ENCODE measurements at places on chromosomes 11 and 22. TPM values are rescaled to one million over a fixed set of nuclear protein-coding genes. Genes with fewer than 3 reads are reported as not detected.

DNA sequence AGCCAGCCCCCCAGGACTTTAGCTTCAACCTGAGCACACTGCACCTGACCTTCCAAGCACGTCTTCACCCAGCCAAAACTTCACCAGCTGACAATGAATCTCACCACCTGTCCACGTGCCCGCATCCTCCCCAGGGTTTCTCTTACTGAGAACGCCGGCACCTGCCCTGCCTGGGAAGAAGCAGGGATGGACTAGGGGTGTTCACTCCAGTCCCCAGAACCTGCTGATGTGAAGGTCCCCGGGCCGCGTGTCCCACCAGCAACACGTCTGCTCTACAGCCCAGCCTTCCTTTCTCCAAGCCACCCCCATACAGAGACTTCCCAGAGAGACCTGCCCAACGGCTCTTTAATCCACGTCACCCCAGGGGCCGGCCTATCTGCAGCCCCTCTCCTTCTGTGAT, 12.8 kb downstream of the CPT1A start:
- DNase-seq, result no peak

GRCh38 chr11:16412525-16413172, 56.3 kb upstream of the SOX6 start:
- no peak for DNase-seq

DNA sequence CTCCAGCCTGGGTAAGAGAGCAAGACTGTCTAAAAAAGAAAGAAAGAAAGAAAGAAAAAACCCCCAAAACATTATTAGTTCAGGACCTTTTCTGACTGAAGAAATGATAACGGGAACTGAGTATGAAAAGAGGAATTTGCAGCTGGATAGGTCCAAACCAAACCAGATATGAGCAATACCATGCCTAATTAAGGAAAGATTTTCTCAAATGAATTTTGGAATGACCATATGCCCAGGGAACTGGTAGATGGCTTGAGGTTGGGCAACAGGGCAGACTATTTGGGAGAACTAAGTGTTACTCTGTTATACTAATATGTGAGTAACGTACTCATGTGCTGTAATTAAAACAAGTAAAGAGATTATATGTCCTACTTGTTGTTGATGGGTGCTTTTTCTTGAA, 186.1 kb downstream of the TMEM135 start:
- no peak for DNase-seq

DNA sequence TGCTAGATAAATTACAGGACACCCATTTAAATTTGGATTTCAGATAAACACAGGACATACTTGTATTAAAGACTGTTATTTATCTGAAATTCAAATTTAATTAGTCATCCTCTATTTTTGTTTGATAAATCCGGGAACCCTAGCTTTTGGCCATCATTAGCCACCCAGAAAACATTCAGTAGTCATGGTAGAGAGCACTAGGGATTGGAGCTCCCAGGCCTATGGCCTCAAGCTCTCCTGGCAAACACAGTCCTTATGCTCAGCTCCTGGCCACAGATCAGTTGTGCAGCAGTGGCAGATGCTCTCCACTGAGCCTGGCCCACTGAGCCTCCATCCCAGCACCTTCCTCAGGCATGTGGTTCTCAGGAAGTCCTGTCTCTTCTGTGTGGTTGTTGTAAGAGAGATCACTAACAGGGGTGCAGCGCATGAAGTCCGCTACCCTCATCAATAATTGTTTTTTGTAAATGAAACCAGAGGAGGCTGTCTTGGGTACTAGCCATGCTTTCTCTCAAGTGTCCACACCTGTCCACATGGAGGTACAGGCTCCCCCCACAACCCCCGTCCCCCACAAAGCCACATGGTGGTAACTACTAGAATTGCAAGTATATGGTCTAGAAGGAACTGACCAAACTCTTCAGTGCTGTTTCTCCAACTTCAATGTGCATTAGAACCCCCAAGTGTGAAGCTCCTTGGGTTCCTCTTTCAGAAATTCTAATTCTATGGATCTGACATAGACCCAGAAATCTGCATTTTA, 1.1 kb upstream of the IRAG1 start:
- DNase-seq, result no peak

GRCh38 chr11:126214441-126214840, 2.9 kb downstream of the FAM118B start:
- no peak for DNase-seq

GRCh38 chr22:35266277-35266676, 9.0 kb downstream of the HMGXB4 start:
- DNase-seq, result no peak

GRCh38 chr22:23856721-23857605, 712 bp upstream of the SLC2A11 start:
- peak; percentile 70 for DNase-seq

- DNase-seq, result no peak
Measured at GRCh38 chr11:72203163-72203562, 11.2 kb downstream of the FOLR1 start.

DNA sequence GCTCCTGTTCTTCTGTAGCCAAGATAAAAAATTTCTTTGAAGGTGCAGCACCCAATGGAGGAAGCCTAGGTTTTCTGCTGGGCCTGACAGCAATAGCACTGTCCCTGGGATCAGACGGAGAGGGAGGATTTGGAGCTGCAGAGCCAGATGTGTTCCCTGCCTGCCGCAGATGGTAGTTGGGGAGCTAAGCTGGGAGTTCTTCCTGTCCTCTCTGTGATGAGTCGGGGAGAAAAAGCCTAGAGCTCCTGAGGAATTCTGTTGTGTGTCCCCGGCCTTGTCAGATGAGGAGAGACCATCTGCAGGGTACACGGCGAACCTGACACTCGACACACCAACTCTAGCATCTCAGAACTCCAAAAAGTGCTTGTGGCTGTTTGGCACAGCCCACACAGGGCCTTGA, 103.8 kb upstream of the CRYBB3 start:
- DNase-seq, result no peak

DNA sequence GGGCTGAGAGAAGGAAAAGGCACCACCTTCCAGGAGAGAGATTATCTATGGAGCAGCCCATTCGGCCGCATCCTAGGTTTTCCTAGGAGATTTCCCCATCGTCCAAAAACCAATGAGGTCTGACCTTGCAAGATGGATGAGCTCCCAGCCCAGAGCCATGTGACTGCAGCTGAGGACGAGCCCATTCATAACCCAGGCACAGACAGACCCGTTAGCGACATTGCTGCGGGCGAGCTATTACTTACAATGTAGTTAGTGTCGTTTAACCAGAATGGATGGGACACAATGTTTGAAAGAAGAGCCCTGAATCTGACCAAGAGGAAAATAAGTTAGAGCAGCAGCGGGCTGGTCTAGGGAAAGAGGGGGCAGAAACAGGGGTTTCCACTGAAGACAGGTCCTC, 395.9 kb upstream of the CADM1 start:
- no peak for DNase-seq

DNA sequence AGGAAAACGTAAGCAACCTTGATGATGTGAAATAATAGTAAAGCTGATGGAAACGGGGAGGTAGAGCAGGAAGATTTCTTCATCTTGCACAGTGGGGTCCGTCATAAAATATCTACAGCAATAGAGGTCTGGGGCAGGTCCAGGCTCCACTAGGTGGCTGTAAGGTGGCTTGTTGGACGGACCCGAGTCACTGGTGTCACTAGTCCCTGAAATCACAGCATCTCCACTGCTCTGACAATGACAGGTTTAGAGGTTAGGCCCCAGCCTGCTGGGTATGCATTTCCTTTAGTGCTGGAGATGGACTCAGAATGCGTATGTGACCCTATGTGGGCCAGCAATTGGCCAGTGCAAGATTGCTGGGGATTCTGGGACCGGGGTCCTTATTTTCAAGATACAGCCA, 25.2 kb upstream of the CLDN5 start:
- no peak for DNase-seq

DNA sequence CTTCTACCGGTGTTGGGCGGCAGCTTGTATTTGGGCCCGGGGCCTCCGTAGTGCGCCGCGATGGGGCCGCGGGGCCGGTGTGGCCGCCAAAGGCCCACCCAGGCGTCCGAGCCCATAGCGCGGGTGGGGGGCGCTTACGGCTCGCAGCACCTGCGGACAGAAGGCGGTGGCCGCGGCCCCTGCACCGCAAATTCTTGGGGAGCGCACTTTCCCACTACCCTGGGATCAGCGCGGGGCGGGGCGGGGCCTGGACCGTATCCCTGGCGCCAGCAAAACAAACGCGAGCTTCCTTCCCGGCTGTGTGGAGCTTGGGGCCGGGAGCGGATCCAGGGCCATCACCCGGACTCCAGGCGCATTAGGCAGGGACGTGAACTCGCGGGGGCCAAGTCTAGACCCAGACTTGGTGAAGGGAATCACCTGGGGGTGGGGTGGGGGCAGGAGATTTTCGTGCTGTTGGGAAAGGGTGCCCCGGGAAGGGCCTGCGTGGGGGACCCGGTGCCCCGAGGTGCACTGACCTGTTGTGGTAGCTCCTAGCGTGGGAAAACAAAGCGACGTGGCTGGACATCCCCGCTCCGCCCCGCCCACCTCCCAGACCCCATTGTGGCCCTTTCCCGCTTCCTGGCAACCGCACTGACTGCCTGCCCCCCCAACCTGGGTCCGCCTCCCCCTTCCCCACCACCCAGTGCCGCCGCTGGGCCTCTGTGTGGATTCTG, 2.3 kb upstream of the TYMP start:
- no peak for DNase-seq

DNA sequence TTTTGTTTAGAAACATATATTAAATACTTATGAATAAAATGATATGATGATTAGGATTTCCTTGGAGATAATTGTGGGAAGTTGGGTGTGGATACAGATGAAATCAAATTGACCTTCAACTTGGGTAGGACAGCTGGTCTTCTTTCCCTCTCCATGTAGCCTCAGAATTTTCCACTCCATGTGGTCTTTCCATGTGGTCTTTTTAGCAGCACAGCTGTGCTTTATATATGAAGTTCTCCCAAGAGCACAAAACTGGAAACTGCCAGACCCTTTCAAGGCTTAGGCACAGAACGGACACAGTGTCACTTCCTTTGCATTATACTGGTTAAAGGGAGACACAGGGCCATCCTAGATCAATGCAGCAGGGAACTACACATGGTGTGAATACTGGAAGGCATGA, 28.6 kb downstream of the FAM76B start:
- DNase-seq, result no peak

DNA sequence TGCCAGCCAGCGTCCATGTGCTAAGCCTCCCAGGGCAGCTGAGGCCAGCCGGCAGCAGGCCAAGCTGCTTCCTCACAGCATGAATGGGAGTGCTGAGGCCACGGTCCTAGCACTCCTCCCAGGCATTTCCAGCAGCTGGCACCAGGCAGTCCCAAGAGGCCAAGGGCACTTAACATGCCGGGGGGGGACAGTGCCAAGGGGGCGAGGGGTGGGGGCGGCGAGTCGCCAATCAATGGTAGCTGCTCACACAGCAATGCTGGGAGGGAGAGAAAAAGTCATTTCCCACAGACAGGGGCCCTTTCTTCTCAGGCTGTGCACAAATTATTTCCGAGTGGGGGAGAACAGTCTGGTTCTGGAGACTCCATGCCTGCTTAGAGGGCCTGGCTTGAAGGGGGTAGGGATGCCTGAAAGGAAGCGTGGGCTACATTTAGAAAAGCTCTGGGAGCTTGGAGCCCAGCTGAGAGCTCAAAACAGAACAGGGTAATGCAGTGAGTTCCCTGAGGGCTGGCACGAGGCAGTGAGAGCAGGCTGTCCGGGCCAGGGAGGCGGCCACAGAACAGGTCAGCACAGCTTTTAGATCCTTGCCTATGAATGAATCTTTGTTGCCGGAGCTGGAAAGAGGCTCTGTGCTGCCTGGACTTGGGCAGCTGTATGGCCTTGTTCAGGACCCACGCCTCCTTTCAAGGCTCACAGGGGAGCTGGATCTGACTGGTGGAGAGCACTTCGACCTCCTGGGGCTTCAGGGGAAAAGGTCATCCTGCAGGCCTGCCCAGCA, 14.4 kb upstream of the TBC1D10A start:
- no peak for DNase-seq

DNA sequence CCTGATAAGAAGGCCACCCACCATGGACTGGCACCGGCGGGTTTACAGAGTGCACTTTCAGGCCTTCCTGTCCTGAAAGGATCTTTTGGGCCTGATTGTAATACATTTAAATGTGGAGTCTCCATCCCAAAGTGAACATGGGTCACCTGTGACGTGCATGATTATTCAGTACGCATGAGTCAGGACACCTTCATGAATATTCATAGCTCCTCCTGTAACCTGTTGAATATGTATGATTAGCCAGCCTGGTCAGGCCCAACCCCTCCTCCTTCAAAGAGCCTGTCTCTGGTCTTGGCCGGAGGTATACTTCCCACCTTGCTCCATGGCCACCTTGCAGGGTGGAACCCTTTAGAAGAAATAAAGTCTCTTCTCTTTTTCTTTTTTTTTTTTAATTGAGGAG, 75.9 kb upstream of the NUP50 start:
- no peak for DNase-seq

DNA sequence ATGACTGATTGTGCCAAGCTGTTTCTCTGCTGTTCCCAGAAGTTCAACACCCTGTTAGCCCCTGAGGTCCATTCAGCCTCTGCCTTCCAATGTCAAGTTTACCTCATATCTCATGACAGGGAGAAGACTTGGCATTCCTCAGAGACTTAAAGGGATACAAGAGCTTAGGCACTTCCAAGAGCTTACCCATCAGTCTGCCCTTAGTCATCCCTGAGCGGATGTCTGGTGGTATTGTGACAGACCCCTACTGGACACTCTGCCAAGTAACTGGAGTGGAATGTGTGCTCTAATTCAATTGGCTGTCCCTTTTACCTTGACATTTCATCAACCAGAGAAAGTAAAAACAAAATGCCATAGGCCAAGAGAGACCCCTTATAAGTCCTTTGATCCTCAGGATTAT, 151.5 kb downstream of the AASDHPPT start:
- no peak for DNase-seq

DNA sequence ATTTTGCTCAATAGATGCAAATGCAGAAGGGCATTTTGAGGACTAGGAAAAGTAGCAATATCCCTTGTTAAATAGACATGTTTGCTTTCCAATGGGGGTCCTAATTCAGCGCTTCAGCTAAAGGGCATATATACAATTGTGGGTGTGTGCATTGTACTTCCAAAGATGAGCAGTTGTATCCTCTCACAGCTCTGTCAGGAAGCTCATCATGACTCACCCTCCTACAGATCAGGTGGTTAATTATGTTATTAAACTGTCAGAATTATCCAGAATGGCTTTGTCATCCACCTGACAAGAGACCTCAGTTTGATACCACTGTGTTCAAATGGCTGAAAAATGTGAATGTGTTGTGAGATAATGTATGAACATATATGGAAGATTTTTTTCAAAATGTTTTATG, 252.2 kb upstream of the MTNR1B start:
- DNase-seq, result no peak

DNA sequence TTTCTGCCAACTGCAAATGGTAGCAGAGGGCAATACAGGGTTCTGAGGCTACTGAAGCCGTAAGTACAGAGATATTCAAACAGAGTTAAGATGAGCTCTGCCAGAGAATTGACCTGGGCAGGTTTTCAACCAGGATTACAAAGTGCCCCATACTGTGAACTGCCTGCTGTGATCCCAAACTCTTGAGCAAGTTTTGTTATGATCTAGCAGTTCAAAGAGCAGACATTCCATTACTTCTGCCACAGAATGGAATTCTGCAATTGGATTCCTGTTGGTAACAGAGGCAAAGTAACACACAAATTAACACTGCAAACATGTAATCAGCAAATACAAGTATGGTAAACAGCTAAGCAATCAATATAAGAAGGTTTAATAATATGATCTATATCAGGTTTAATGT, 31.2 kb downstream of the ALG9 start:
- no peak for DNase-seq

TRIM3 gene
- total RNA-seq, result 20.1 TPM

CHID1 gene
- 62.5 TPM for total RNA-seq

CECR2 gene
- total RNA-seq, result 6.6 TPM

GDPD4 gene
- not detected for total RNA-seq

RAB3IL1 gene
- total RNA-seq, result 0.29 TPM

All from B cell (primary cell).